ENCODE measurements at places on chromosomes 2 and 18. TPM values are rescaled to one million over a fixed set of nuclear protein-coding genes. Genes with fewer than 3 reads are reported as not detected.

DNA sequence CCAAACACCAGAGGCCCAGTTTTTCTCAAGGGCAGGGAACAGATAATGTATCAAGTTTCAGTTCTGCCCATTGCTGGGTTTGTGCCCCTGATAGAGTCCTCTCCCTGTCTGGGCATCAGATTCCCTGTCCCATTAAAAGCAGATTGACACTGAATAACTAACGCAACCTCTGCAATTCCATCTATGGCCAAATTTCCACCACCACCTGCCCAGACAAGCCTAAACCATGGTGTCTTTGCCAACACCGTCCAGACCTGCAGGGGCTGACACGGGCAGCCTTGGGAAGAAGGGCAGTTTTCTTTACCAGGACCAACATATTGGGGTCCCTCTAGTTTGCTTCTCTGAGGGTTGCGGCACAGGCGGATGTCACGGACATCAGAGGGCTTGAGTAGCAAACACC lies 26.4 kb upstream of the PAX8 start:
- DNase-seq: no peak

DNA sequence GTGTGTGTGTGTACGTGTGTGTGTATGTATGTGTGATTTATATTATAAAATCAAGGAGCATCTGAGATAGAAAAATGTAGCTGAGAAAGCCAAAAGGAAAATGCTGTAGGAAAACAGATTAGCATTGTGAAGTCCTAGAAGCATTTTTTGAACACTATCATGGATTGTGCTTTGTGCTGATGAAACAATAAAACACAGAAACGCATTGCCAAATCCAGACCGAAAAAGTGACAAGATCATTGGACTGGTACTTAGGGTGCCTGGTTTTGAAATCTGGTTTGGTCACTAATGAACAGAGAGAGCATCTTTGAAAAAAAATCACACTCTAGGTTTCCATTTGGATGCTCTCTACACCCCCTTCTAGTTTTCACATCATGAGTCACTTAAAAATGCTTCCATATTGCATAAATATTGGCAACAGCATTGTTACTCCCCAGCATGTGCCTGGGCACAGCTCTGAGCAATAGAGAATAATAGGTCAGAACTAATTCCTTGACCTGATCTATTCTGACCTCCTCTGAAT lies 214.6 kb upstream of the LRRTM1 start:
- DNase-seq: peak; percentile 25

MARCHF4 gene
- 0.12 TPM for total RNA-seq

DNA sequence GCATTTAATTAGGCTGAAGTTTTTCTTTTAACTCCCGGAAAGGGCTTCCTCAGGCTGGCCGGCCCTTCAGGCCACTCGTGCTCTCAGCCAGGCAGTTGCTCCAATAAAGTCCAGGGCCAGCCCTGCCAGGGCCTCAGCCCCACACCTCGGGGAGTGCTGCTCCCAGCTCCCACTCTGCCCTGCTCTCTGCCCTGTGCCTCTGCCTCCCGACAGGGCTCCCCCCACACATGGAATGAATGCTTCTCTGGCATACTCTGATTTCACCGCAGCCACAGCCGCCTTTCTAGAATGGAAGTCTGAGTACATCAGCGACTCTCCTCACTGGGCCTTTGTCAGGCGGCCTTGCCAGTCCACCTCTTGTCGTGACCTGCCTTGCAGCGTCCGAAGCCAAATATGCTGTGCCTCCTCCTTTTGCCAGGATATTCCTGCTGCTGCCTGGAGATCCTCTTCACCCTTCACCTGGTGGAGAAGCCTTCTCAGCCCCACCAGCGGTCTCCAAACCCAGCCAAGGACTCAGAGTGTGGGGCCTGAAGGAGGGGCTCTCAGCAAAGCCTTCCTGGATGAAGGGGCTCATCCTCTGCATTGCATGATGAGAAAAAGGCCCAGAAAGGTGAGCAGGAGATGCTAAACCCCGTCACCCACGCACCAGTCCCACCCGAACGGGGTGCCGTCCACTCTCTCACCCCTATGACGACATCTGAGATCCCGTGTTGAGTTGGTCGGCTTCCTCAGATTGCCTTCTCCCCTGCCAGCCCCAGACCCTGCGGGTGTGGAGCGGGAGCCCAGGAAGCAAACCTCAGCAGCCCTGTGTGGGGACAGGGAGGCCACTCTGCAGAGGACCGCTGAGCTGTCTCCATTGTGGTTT lies 472.7 kb upstream of the HS6ST1 start:
- no peak for DNase-seq

GRCh38 chr2:68715353-68716041 lies 19.1 kb upstream of the ARHGAP25 start:
- DNase-seq: peak; percentile 36

- DNase-seq: no peak
These were observed 202.9 kb upstream of the HDAC4 start for GRCh38 chr2:239603411-239604356.

HS6ST1 gene
- total RNA-seq: 32.5 TPM

DNA sequence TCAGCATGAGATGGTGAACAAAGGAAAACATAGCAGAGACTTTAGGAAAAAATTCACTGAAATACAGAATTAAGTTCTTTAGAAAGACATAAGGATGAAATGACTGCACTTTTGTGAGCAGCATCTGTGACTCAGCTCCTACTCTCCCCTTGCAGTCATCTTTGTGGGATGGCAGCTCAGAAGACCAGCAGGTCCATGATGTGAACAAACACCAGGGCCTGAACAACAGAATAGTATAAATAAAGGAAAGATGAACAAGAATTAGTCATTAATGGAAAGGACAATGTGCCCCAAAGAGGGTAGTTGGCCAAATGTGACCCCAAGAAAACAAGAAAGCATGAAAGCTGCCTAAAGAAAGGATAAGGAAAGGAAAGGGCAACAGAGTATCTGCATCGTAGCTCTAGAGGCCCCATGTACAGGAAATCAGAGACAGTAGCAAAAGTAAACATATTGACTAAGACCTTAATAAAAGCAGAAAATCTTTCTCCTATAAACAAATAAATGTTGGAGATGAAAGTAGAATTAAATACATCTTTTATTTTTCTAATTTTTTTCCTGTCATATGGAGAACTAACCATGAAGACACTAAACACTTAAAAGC lies 318.0 kb downstream of the ZEB2 start:
- peak; percentile 23 for DNase-seq

- DNase-seq: peak; percentile 73
These were observed 29.4 kb downstream of the STAT1 start for GRCh38 chr2:190984595-190984994.

POTEC gene
- not detected for total RNA-seq

GRCh38 chr2:159774370-159774990 lies 23.5 kb downstream of the CD302 start:
- no peak for DNase-seq

TMEM178A gene
- total RNA-seq: not detected

- no peak for DNase-seq
These were observed 1.1 kb upstream of the TXNDC2 start for GRCh38 chr18:9884532-9885140.

DNA sequence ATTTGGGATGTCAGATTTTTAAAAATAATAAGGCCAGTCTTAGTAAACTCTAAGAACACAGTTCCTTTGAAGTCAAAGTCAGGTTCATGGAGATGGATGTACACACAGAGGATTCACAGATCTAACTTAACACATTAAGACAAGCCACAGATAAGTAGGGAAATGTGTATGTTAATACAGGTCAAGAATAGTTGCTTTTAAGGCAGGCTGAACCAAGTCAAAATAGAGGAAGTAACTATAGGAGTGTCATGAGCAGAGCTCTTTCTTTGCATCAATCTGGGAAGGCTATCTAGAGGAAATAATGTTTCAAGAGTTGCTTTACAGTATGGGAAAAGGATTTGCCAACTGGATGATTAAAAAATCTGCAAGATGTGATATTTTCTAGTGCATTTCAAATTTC lies 128.0 kb upstream of the FBXO11 start:
- no peak for DNase-seq

DNA sequence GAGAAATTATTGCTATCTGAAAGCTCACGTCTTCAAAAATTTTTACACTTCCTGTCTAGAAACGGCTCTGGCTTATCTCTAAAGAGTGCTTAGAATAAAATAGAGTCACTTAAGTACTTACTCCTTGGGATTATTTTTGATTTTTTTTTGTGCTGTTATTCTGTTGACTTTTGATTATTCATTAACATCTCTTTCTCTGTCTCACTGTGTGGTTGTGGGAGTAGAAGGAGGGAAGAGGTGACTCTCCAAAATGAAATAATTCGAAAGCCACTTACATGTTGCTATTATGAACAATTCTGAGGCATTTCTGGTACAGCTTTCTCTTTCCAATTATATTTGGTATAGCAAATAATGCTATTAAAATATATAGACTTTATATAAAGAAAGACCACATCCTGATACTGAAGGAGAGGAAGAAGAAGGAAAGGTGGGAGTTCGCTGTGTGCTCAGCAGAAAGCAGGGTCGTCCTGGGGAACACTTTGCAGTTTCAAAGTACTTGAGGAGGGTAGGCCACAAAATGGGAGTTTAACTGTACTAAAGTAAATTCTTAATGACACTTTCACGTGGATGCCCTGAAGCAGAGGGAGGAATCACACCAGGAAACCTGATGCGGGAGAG lies 9.6 kb upstream of the MMADHC start:
- no peak for DNase-seq

REG1B gene
- total RNA-seq: not detected

C2orf80 gene
- total RNA-seq: not detected

DNA sequence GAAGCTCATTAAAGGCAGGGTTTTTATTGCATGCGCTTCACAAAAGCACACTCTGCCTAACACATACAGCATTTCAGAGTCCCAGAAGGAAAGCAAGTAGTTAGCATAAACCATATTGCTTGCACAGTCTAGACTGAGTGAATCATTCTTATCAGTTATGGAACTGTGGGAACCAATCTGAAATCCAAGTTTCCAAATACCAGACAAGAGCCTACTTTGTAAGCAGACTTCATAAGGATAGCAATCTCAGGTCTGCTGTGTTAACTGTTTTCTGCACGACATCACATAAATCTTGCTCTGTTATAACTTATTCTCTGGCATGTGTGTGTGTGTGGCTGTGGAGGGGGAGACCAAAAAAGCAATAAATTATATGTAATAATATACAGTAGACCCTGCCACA lies 608.1 kb upstream of the REG3G start:
- DNase-seq: no peak

NAT8 gene
- not detected for total RNA-seq

CPS1 gene
- total RNA-seq: 6.3 TPM

GRCh38 chr2:23445450-23445868 lies 60.5 kb downstream of the KLHL29 start:
- no peak for DNase-seq

DNA sequence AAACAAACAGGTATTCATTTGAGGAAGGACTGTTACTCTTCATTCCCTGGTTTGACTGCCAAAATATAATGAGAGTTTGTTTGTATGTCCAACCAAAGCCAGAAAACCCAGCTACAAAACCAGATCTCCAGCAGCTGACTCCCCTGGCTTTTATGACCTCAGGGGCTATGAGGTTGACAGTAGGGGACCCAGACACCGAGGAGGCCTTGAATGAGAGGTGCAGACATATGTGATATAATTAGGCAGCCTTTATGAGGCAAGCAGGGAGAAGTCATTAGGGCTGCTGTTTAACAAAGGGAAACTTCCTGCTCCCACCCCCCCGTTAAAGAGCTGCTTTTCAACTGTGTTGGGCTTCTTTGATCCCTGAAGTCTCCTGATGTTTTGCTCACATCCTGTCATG lies 236.7 kb downstream of the SLC4A3 start:
- DNase-seq: no peak

DNA sequence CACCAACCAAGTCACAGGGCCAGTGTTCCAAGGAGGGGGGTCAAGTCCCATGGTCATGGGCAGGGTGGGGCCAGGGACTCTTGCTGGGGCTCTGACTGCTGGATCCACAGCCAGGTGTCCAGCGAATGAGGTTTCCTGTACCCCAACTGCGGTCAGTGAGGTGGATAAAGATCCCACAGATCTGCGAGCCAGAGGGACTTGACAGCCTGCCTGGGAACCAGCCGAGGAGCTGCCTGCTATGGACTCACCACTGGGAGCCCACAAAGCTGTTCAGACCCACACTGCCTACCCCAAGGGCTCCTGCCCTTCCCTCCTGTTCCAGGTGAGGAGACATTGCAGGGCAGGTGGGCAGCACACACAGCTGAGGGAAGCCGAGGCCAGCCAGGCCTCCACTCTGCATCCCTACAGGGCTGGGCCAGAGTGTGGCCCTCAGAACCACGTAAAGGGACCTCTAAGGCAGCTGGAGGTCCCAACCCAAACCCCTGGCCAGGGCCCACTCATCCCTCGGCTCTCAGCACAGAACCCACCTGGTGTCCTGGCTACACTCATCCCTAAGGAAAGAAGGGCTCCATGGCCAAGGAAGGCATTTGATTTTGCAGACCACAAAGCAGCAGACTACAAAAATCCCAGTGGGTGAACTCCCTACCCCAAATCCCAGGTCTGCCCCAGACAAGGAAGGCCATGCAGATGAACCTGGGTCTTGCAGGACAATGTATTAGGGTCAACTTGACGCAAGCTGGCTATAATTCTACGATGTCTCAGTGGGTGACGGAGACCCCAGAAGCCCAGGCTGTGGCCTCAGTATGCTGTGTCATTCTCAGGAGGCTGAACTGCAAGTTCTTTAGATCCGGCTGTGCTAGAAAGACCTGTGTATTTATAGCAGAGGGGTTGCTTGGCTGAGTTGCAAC lies 209.2 kb downstream of the MGAT5 start:
- DNase-seq: no peak

ACADL gene
- not detected for total RNA-seq

FAM237A gene
- not detected for total RNA-seq

Data from MG63 (cell line).